CD4-positive, alpha-beta T cell treated with Interferon alpha-2 for 1 hour (primary cell): ENCODE measurements at places on chromosomes 16 and 17.

GRCh38 chr16:81707411-81708265 lies 71.5 kb upstream of the PLCG2 start:
- no peak for DNase-seq

- DNase-seq: peak; percentile 88
Observed at GRCh38 chr17:2053380-2054261, 1.3 kb upstream of the HIC1 start.

DNA sequence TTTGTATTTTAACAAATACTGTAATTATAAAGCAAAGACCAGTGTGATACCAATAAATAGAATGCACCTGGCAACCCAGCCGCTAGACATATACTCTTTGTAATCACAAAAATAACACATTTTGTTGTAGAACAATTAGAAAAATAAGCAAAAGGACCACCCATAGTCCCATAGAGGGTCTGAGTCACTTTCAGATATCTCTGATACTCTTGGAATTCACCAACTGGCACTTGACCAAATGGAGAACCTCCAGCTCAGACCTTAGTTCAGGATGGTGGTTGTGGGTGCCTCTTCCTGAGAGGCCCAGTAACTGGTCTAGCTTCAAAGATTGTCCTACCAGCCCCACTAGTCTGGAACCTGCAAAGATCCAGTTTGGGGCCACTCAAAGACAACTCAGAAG lies 789 bp upstream of the TERF2 start:
- DNase-seq: no peak

DNA sequence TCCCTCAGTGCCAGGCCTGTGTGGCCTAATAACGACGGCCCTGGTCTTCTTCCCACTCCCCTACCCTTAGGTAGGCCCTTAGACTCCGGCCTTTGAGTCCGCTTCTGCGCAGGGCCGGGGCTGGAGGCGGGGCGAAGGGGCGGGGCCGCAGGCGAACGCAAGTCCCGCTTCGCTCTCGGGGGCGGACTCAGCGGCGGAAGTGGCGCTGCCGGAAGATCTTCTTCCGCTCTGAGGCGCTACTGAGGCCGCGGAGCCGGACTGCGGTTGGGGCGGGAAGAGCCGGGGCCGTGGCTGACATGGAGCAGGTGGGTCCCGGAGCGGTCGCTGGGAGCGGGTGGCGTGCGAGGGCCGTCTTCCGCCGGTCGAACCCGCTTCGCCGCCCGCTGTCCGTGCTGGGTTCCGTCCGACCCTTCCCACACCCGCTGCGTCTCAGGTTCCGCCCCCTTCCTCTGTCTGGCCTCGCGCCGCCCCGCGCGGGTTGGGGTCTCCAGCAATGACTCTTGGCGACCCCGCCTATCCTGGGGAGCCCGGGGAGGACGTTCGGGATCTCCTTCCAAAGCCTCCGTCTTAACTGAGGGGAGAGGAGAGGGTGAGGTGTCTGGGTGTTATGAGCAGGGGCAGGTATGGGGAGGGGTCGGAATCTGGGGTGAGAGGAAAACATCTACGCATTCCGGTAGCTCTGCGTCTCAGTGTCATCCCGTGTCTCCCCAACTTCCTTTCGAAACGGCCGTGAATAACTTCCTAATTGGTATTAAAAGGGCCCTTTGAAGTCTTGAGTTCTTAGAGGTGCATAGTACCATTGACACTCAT lies at the start of gene STARD3:
Gene STARD3 (plus strand): TSS at position 218 of the 810 bp plus-strand sequence. CDS start 16,388 bp downstream, outside the sequence.
- peak; percentile 92 for DNase-seq

DNA sequence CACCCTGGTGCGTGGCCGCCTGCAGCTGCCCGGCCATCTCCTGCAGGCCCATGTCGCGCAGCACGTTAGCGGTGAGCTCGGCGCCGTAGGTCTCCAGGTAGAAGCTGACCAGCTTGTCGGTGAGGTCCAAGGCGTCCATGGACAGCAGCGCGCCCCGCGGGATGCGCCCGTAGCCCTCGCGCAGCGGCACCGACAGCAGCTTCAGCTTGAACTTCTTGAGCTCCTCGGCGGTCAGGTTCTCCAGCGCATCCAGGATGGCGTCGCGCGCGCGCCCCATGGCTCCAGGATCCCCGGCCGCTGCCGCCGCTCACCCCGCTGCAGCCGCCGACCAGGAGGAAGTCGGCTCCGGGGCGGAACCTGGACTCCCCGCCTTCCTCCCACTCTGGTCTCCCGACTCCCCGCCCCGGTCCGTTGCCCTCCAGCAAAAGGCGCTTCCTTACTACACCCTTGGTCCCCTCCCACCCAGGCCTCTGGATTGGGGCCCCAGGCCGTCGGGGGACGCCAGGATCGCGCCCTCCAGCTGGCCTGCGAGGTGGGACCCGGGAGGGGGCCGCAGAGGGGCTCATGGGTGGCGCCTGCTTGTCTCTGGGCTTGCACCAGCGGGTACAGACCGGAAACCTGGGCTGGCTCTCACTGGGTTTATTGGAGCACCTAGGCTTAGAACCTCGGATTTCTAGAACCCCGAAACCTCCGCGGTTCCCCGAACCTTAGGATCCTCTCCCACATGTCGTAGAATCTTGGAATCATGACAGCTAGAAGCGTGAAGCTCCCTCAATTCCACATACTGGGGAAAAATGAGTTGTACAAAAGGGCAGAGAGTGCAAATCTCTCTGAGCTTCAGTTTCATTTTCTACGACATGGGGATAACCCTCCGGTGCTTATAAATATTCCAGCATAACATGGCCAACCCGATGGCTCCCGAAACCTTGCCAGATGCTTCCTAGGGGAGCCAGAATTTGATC lies at the start of gene PYCARD:
Gene PYCARD (minus strand): TSS at position 347 of the 962 bp plus-strand sequence. CDS start 70 bp downstream, at position 277.
- DNase-seq: peak; percentile 17
